ENCODE measurements at places on chromosomes 7 and 10.

DNA sequence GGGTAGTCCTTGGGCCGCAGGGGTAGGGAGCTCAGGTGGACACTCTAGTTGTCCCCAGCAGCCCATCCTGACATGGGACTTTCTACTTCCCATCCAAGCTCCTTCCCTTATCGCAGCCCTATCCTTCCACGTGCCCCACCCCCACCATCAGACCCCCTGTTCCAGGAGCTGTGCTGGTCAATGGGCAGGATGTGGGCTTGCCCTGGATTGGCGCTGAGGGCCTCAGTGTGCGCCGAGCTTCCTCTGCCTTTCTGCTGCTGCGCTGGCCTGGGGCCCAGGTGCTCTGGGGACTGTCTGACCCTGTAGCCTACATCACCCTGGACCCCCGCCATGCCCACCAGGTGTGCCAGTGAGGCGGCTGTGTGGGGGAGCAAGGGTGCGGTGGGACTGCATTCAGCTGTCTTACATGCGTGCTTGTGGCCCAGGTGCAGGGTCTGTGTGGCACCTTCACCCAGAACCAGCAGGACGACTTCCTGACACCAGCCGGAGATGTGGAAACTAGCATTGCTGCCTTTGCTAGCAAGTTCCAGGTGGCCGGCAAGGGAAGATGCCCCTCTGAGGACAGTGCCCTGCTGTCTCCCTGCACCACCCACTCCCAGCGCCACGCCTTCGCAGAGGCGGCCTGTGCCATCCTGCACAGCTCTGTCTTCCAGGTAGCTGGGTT, 9.4 kb upstream of the ZNF467 start:
- DNase-seq, result no peak

GRCh38 chr7:30083334-30083733, 51.5 kb upstream of the MTURN start:
- no peak for DNase-seq

DNA sequence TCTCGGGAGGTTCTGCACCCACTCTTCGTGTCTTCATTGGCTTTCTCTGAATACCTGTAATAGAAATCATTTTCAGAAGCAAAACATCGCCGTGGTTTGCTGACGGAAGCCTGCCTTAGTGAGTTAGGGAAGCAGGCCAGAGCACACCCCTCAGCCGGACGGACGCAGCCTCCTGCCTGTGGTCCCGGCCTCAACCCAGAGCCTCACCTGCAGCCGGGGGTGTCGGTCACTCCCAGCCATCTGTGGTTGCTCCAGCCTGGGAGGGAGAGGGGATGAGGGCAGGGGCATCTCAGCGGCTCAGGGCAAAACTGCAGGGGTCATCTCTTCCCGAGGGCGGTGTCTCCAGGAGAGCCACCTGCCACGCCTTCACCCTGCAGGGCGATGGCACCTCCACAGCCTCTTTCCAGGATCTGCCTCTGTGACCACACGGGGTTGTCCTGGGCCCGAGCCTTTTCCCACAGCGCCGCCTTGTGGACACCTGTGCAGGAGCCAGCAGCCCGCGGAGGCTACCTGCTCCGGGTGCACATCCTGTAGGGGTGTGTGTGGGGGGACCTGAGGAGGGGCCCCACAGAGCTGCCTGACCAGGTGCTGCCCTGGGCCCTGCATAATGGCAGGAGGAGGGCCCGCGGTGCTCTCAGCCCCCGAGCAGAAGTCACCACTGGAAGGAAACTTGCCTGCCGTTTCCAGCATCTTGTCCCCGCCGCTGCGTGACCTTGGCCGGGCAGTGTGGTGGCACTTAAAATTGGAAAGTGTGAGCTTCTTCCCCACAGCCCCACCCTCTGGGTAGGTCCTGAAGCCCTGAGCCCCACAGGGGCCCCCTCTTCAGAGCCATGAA, 21.6 kb upstream of the AP5Z1 start:
- DNase-seq, result peak; percentile 85

- DNase-seq, result no peak
Measured at GRCh38 chr10:31188792-31189406, 130.1 kb upstream of the ZEB1 start.

DNA sequence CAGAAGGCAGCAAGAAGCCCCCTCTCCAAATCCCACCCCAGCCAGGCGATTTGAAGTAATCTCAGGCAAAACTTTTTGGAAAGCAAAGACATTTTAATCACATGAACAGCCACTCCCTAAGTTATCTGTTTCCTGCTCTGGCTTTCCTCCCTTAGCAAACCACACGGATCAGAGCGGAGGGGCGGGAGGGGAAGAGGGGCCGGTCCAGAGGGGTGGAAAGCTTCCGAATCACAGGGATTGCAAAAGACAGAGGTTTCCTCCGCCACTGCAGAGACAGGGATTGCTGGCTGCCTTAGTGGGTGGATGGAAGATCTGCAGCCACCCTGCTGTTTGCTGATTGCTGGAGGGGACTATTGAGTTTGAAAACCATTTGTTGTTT, 41.2 kb downstream of the ZCCHC24 start:
- no peak for DNase-seq

GRCh38 chr10:15485684-15486316, 114.7 kb upstream of the FAM171A1 start:
- DNase-seq, result no peak

- DNase-seq, result no peak
Measured at GRCh38 chr10:288316-289200, 153.3 kb downstream of the ZMYND11 start.

DNA sequence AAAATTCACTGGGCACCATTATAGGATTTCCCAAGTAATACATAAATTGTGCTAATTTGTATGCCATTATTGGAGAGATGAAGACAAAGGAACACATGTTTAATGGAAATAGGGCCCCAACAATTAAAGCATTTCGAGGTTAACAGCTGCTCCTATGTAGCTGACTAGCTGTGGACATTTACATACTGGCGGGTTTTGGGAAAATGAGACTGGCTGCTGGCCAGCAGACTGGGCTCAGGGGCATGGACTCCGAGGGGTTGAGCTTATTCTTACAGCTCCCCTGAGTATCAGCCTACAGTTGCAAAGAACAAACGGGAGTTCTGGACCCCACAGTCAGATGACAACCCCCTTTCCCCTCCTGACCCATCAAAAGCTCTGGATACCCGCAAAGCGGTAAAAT, 91.9 kb upstream of the MYO3A start:
- DNase-seq, result no peak

GRCh38 chr7:111855161-111855841, 293.0 kb upstream of the IMMP2L start:
- no peak for DNase-seq

GRCh38 chr7:53398566-53398965, 363.1 kb downstream of the POM121L12 start:
- no peak for DNase-seq

DNA sequence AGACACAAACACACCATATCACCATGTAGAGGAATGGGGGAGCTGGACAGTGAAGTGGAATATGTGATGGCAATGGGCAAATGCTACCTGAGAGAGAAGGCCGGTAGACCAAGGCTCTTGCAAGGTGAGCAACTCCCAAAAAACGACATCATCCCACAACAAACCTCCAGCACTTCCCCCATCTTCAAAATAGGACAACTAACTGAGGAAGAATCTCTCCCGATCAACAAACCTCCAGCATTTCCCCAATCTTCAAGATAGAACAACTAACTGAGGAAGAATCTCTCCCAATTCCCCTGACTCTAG, 387.2 kb downstream of the PARD3 start:
- DNase-seq, result no peak

DNA sequence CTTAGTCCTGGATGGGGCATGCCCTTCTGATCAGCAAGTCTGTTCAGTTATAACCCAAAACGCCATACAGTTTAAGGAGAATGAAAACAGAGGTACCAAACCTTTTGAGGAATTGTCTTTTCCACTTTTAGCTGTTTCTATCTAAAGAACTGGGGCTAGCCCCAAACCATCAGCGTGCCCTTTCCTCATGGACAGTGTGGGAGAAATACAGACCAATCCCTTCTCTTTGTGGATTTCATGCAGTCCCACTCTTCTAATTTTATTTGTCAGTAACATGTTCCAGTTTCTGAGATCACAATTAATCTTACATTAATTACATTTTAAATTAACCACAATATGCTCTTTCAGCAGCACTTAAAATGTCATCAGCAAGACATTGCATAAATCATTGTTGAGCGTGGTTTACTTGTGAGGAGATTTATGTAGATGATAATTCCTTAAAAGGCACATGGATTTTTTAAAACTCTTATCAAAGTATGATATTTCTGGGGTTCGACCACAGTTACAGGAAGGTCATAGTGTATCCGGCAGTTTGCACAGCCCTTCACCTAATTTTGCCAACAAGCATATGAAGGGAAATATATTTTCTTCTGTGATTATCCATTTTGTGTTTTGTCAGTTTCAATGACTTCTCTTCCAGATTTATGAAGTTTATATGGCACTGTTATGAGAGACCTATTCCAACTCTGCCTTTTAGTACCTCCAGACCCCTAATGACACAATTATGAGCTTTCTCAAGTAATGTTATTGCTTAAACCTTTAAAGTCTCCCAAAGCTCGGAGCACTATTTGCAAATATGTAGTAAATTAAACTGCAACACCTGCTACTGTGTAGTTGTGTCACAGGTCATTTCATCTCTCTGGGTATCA, 868.4 kb upstream of the C7orf33 start:
- no peak for DNase-seq

- no peak for DNase-seq
Measured at GRCh38 chr7:216360-217300, 24.3 kb downstream of the FAM20C start.

- DNase-seq, result no peak
Measured at GRCh38 chr10:94155722-94156271, 162.1 kb downstream of the PLCE1 start.

- no peak for DNase-seq
Measured at GRCh38 chr10:132714986-132715775, 70.8 kb downstream of the NKX6-2 start.

DNA sequence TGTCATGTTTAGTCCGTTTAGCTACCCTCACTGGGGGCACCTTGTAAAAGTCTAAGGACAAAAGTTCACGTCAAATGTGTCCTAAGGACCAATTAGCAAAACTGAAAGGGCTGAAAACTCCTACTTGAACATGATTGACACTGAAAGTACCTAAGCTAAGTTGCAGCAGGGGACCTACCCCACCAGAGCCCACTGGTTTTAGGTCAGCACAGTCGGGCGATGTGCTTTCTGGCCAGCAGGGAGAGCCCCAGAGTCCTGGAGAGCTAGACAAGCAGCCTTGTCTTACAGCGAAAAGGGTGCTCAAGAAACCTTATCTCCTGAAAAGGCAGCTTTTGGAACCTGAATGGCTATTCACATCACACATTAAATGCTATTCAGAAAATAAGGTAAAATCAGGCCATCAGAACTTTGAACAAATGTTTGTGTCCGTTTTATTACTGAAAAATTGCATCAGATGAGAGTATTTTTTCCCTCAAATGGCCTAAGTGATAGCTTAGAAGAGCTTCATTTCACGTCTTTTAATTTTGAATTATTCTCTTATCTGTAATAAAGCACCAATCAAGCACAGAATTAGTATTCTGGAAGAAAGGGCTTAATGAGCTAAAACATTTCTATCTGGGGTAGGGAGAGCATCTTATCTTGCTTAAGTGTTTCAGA, 52.2 kb upstream of the MKI67 start:
- no peak for DNase-seq

DNA sequence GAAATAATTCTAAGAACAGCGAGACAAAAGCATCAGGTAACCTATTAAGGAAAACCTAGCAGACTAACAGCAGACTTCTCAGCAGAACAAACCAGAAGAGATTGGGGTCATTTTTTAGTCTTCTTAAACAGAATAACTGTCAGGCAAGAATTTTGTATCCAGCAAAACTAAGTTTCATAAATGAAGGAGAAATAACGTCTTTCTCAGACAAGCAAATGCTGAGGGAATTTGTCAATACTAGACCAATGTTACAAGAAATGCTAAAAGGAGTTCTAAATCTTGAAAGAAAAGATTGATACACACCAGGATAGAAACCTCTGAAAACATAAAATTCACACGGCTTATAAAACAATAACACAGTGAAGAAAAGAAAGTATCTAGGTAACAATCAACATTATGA, 22.6 kb downstream of the BICC1 start:
- DNase-seq, result no peak

- no peak for DNase-seq
Measured at GRCh38 chr7:18861514-18862118, 255.8 kb downstream of the TWIST1 start.

DNA sequence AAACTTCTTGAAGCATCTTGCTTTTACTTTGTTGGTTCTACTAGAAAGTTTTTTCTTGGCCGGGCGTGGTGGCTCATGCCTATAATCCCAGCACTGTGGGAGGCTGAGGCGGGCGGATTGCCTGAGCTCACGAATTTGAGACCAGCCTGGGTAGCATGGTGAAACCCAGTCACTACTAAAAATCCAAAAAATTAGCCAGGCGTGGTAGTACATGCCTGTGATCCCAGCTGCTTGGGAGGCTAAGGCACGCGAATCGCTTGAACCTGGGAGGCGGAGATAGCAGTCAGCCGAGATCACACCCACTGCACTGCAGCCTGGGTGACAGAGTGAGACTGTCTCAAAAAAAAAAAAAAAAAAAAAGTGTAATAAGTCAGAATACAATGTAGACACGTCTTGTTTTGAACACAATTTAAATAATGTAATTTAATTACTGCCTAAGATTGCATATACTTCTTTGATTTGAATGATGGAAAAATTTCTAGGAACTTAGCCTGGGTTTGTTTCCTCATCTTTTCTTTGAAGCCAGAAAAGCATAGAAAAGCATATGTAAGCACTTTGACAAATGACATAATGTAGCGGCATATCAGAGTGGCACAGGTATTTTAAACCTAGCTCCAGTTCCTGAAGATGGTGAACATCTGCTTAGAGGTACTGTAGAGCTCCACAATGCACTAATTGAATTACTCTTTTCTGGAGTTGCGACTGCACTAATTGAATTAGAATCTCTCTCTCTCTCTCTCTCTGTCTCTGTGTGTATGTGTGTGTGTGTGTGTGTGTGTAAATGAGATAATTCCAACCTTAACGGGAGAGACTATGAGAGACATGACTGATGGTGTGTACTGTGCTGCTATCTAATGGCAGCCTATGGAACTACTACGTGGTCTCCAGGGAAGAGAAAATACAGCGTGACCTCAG, 87.8 kb downstream of the BTRC start:
- no peak for DNase-seq

GRCh38 chr7:43439631-43440401, 143.1 kb upstream of the STK17A start:
- no peak for DNase-seq

DNA sequence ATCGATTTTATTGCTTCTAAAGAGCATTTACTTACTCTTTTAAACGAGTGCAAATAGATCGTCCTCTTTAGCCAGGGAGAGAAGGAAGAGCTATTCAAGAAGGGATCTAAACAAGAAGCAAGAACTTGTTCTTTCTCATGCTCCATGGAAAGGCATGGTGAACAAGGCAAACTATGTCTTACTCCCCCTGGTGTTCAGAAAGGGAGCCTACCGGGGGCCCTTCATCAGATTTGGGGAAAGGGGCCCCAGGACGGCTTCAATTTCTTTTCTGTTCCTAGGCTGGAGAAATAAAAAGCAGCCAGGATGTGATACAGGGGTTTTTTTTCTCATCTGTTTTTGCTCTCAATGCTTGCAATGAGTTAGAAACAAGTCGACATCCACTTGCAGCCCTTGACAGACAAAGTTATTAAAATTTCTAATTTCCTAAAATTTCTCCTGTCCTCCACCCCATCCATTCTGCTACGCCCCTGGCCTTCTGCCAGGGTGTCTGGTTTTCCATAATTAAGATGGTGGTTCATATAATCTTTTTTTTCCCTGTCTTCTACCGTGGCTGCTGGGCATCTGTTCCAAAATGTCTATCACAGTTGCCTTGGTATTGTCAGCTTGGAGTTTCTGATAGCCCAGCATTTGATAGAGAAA, 214.4 kb downstream of the CREB5 start:
- DNase-seq, result peak; percentile 24

- no peak for DNase-seq
Measured at GRCh38 chr7:36198854-36199266, 45.8 kb downstream of the EEPD1 start.
